ENCODE measurements at places on chromosomes 7 and 10. TPM values are rescaled to one million over a fixed set of nuclear protein-coding genes. Genes with fewer than 3 reads are reported as not detected.

GRCh38 chr7:12031186-12031585 is 179.9 kb upstream of the TMEM106B start:
- no peak for DNase-seq

GRCh38 chr7:98643236-98643985 is 26.3 kb downstream of the NPTX2 start:
- no peak for DNase-seq

SGCE gene
- 66.0 TPM for total RNA-seq

- DNase-seq: no peak
Measured at GRCh38 chr10:59470570-59470969, 108.2 kb upstream of the FAM13C start.

COL26A1 gene
- not detected for total RNA-seq

- no peak for DNase-seq
Measured at GRCh38 chr7:76330673-76331072, 28.1 kb downstream of the YWHAG start.

IL2RA gene
- total RNA-seq: not detected

Measured in renal cortical epithelial cell (primary cell).